ENCODE measurements at places on chromosomes 12 and 14.

DNA sequence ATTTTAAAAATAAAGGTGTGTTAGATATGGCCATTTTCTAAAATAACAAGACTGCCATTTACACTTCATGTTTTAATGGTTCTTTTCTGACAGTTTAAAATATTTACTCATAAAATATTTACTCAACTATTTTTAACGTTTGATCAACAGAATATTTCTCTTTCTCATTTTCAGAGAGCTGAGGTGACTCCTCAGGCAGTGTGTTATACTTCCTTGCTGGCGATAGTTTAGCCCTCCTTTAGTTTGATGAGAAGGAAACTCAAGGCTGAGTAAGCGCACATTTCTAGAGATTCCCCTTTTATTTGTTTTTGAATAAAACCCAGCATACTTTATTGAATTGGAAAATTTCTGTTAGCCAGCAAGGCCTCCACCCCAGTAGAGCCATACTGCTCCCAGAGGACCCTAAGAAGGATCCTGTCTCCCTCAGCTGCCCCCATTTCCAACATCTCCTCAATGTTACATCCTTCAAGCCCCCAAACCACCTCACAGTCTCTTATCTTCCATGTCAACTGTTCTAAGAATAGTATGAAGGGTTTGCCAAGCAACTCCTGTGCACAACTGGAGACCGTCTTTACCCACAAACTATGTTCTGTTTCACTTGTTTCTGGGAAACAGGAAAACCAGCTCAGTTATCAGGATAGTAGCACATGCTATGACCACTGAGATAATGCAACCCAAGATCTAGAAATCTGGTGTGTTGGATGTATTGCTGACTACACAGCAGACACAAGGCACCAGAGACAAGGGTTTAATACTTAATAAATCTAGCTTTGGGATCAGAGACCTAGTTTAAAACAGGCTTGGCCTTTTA is 129.5 kb downstream of the STXBP6 start:
- no peak for DNase-seq

DNA sequence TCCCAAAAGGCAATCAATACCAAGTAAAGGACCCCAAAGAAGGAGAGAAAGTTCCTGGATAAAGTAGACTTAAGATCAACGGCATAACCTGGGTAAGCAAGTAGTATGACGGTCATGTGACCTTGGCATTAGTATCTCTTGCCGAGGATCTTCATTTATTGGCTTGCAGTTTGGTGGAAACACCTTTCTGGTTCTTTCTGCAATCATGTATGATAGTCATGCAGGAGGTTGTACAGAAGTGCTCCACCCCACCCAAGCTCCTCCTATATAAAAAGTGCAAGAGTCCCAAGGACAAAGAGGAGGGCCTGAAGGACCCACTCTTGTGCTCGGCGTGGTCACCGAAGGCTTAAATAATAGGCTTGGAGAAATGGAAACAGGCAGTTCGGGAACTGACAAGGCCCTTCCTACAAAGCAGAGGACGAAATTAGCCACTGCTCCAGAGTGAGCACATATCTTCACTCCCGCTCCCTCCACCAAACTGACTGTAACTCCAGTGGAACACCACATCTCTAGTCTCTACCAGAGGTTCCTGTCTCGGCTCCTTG is 750 bp downstream of the CS start:
- no peak for DNase-seq

DNA sequence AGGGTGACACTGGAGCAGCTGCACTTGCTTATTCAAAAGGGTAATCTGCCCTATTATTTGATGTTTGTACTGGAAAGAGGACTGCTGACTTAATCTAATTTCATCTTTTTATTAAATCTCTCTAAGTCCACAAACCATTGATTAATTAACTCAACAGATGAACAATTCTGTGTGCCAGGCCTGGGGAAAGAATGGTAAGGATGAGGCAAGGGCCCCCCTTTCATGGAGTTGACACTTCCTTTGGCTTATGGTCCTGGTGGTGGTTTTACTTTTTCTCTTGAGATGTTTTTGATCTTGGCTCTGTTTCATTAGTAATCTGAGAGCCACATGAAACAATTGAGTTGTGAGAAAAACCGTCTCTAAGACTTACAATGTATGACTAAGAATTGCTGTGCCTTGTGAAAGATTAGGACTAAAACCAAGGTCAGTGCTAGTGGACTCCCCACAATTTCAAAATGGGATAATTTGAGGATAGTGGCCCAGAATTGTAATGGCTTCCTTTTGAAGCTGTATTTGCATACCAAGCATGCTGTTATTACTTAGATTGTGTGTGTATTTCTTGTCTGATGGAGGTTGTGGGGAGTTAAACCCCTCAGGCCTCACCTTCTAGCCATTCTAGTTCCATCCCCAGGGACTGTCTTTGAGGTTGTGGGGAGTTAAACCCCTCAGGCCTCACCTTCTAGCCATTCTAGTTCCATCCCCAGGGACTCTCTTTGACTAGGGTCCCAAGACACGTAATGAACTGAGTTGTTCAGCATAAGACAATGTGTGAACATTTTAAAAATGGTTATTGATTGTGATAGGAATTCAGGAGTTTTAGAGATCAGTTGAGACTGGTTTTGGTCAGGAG is 52.5 kb upstream of the EVL start:
- DNase-seq = no peak

DNA sequence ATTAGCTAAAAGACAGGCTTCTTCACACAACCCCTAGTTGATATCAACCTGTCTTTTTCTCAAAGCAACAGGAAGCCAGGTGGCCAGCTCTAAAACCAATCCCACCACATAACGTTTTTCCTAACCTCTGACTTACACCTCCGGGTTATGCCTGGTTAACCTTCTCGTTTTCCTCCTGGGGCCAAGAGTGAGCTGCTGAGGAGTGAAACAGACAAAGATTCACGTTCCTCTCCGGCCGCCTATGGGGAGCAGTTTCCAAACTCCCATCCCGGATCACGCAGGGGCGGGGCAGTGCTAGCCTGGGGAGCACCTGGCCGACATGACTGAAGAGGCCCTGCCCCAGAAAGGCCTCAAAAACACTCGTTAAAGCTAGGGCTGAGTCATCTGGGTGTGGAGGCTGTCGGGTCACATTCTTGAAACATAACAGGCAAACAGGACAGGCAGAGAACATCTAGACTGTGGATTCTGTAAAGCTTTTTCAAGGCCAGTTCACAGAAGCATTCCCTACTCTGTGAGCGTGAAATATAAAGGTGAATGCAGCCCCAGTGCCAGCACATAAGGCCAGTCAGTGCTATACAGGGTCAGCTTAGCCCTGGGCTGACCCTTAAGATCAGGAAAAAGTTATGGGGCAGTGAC is 25.9 kb upstream of the LGALS3 start:
- DNase-seq = peak; percentile 22

DNA sequence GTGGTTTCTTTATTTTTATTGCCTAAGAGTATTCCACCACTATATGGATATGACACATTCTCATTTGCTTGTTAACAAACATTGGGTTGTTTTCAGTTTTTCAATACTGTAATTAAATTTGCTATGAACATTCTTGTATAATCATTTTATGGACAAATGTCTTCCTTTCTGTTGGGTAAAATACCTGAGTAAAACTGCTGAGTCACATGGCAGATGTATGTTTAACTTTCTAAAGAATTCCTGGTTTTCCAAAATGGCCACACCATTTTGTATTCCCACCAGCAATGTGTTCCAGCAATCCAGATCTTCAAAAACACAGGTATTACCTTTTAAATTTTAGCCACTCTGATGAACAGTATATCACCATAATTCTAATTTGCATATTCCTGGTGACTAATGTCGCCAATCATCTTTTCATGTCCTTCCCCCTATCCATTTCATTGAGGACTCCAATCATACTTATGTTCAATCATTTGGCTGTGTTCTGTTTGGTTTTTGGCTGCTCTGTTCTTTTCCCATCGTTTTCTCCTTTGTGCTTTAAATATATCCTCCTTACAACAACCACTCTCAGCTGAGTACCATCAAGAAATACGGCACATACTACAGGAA is 36.0 kb downstream of the CDK17 start:
- no peak for DNase-seq

GRCh38 chr12:91636721-91637120 is 454.1 kb upstream of the DCN start:
- DNase-seq = no peak

DNA sequence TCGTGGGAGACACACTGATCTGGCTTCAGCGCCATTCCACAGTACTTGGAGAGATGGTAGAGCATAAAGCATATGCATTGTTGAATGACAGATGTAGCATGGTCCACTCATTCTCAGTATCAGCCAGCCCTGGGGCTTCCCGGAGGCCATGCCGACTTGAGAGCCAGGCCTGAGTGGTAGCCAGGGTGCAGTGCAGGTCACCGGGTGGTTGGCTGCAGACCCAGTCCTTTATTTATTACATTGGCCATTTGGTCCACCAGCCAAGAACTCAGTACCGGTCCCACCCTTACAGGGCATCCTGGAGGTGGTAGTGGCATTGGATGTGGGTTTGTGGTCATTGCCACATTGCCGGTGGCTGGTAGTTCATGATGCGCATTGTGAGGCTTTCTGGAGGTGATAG is 121.6 kb upstream of the RTL1 start:
- no peak for DNase-seq

GRCh38 chr12:19588951-19589350 is 149.7 kb downstream of the AEBP2 start:
- no peak for DNase-seq

DNA sequence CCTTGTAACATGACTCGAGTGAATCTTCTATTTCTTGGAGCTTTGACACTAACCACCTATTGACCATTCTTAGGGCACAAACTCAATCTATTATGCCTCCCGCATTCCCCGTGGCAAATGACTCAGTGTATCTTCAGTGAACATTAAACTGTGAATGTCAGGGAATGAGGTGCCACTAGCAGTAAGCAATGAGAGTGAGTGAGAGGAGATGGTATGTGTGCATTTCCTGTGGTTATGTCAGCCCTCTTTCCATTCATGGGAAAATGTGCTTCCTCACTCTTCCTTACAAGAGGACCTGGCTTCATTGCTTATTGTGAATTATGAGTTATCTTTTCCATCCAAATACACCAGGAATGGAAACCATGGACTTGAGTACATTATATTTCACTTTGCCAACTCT is 229.2 kb downstream of the EMP1 start:
- DNase-seq = no peak

DNA sequence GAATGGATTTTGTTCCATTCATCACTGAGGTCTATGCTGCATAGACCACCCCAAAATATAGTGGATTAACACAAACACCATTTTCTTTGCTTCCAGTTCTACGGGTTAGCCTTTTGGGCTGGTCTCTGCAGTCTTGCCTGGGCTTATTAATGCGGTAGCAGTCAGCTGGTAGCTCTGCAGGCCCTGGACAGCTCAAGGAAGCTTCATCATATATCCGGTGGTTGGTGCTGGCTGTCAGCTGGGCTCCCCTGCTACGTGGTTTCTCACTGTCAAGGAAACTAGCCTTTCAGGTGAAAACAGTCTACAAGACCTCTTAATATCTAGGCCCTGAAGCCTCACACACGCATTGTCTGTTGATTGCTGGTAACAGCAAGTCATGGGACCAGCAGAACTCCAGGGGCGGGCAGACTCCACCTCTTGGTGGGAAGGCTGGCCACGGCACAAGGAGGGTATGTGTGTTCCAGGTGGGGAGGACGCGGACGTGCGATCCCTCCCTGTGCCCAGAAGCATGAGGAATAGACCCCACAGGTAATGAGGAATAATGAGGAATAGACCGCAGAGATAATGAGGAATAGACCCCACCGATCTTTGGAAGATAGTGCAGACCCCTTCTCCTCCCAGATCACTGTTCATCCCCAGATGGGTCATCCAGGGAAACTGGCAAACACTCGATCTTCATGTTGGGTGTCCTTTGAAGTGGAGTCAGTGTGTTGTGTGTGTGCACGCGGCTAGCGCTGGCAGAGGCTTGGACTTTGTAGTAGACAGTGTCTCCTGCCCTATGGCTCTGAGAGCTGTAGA is 13.3 kb downstream of the TSPAN9 start:
- no peak for DNase-seq

DNA sequence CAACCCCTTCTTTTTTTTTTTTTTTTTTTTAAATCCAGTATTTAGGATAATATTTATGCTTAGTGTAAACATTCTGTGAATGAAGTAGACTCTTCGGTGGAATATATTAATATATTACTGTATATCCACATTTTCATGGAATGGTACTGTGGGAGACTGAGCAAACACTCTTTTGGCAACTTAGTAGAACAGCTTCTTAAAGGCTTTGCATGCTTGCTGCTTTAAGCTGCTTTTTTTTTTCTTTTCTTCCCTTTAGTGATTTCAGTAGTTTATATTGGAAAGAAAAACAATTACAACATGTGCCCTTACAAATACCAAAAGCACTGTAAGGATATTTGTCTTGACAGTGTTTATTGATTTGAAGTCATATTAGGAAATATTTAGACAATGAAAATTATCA is 78.9 kb downstream of the AEBP2 start:
- no peak for DNase-seq

GRCh38 chr12:101947316-101947715 is 69.9 kb downstream of the DRAM1 start:
- DNase-seq = no peak

DNA sequence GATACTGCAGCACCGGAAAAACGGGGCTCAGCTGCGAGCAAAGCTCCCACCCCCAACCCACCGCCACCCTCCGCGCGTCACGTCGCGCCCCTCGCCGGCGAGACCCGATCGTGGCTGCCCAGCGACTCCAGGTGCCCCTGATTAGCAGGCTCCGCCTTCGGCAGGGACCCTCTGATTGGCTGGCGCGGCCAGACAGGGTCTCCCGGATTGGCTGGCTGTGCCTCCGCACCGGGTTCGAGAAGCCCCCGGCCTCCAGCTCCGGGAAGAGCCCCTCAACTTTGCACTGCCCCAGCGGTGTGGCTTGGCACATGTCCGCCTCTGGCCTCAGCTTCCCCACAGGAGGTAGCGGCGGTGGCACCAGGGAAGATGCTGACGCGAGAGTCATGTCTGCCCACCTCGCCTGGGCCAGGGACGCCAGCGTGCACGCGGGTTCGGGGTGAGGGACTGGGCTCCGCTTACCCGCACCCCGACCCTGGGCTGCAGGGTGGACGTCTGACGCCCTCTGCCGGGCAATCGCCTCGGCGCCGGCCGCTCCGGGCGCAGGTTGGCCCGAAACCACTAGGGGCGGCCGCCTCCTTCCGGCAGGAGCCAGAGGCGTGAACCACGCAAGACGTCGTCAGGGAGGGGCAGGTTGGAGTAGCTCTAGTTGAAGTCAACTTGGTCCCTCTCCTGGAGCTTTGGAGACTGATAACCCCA is 498 bp upstream of the RHOF start:
- DNase-seq = peak; percentile 86

GRCh38 chr14:60064491-60065072 is 27.1 kb upstream of the PCNX4 start:
- no peak for DNase-seq

Measured in activated CD8-positive, alpha-beta memory T cell treated with anti-CD3 and anti-CD28 coated beads for 1 hour (primary cell).